ENCODE measurements at places on chromosomes 11 and 22. TPM values are rescaled to one million over a fixed set of nuclear protein-coding genes. Genes with fewer than 3 reads are reported as not detected.

The CALCA gene
- polyA plus RNA-seq: 12.3 TPM

DNA sequence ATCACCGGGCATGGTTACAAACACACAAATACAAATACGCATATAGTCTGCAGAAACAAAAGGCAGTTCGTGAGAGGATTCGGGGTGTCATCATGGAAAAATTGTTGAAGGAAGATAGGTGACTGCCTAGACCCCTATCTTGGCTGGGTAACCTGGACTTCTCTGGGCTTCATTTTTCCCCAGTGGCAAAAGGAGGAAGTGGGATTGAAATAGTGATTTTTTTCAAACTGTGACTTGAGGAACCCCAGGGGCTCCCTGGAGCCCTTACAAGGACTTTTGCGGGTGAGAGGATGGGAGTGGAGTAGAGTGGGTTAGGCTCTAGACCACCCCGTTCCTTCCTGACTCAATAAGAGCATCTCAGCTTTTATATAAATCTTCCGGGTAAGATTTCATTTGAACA is 1.0 kb upstream of the ELF5 start:
- no peak for DNase-seq

GRCh38 chr11:39690856-39691255 is 1768.6 kb downstream of the LRRC4C start:
- DNase-seq: no peak

DNA sequence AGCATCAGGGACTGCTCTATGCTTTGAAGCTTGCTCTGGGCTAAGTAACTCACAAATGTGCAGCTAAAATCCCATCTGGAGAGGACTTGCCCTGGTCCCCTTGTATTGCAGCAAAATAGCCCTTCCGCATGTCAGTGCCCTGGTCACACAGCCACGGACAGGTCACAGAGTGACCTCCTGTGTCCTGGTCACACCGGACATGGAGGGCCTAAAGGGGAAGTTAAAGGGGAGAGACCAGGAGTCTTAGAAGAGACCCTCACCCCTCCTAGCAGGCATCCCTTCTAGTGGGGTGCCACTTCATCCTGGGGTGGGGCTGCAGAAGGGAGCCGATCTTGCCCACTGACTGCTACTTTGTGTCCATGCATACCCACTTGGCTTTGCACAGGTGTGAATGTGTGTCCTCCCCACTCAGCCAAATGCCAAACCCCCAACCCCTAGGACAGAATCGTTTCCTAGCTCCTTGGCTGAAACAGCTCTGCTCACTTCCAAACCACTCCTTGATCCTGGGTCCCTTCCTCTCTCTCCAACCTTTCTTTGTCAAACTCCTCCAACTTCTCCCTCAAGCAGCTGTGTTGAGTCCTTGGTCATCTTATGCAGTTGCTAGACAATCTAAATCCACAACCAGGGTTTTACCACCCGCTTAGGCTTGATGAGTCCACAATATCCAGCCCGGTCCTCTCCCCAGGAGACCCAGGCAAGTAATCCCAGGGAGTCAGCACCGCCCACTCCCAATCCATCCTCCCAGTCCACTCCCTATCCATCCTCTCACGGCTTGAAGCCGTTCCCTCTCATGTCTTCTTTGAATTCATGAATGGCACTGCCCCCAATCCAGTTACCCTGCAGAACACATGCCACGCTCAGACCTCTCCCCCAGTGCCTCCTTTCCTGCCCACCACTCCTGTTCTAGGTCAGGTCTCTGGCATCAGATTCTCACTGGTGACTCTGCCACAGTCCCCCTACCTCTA is 3.3 kb upstream of the FXYD6 start:
- DNase-seq: no peak

GRCh38 chr22:48507171-48507570 is 1320.5 kb downstream of the BRD1 start:
- no peak for DNase-seq
